ENCODE measurements at places on chromosomes 5 and 9.

GRCh38 chr9:90343991-90344390 is 298.6 kb downstream of the DIRAS2 start:
- no peak for DNase-seq

- DNase-seq, result no peak
These were observed 120.4 kb downstream of the ZNF608 start for GRCh38 chr5:124626053-124626452.

GRCh38 chr5:36730537-36731216 is 124.3 kb downstream of the SLC1A3 start:
- DNase-seq, result no peak

DNA sequence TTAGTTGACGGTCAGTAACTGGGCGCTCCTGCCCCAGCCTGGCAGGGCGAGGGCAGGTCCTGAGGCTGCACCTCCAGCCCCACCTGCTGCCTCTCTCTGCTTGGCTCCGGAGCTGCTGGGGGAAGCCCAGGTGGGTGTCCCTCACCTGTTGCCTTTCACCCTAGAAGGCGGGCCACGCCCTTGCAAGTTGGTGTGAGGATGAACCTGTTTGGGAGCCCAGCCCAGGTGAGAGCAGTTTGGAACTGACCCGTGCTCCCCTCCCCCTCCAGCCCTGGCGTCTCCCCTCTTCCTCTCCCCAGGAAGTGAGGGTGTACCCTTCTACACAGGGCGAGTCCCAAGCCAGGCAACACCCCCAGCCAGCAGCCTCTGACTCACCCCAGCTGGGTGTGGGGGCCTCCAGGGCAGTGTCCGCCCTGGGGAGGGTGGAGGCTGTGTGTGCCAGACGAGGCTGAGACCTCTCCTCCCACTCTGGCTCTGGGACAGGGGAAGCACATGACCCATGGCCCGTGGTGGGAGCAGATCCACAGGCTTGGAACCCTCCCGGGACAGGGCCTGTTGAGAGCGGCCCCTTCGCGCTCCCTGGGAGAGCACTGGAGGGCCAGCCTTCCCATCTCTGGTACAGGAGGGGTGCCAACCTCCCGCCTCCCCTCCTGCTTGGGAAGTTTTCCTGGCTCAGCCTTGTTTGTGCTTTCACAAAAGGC is 10.4 kb downstream of the LRRC8A start:
- peak; percentile 38 for DNase-seq

DNA sequence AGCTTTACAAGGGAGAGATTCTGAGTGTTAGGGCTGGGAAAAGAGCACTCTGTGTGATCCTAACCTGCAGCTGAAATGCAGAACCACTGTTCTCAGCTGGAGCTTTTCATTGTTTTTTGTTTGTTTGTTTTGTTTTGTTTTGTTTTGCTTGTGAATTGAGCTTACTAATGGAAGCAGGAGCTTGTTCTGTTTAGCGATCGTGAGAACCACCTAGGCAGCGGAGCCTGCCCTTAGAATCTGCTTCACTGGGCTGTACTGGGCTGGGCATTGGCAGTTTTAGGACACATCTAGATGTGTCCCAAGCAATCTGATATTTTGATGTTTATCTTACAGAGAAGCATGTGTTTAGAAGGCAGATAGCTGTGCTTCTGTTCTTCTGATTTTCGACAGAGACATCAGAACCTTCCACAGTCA is 14.3 kb downstream of the SYK start:
- DNase-seq, result no peak

- DNase-seq, result no peak
These were observed 51.4 kb upstream of the DAB2IP start for GRCh38 chr9:121599872-121600585.

GRCh38 chr9:135253305-135254004 is 166.0 kb downstream of the OLFM1 start:
- no peak for DNase-seq

DNA sequence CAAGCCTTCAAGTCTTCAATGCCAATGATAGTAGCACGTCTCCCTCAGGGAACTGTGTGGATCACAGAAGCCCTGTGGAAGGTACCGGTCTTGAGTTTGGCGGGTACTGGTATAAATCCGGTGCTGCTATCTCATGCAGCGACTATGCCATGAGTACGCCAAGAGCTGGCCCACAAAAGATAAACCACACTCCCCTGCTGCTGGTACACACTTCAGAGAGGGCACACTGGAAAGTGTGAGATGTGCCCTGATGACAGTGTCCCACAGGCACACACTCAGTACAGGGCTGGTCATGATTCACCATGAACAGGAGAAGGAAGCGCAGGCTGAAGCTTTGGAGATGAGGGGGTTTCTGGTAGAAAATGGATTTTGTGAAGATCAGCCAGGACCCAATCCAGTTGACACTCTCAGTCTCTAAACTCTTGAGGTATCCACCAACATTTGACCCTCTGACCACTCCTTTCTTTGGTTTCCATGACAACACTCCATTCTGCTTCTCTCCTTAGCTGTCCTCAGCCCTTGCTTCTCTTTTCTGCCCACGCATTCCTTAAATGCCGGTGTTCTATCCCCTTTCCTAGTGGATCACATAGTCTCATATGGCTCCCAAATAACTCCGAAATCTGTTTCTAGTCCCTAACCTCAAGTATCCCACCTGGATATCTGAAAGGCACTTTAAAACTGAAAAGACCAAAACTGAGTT is 5.1 kb downstream of the AMACR start:
- DNase-seq, result no peak

GRCh38 chr5:65203746-65204145 is 278.0 kb downstream of the ADAMTS6 start:
- DNase-seq, result no peak

- no peak for DNase-seq
These were observed 5.3 kb downstream of the SLC12A7 start for GRCh38 chr5:1106385-1107166.

DNA sequence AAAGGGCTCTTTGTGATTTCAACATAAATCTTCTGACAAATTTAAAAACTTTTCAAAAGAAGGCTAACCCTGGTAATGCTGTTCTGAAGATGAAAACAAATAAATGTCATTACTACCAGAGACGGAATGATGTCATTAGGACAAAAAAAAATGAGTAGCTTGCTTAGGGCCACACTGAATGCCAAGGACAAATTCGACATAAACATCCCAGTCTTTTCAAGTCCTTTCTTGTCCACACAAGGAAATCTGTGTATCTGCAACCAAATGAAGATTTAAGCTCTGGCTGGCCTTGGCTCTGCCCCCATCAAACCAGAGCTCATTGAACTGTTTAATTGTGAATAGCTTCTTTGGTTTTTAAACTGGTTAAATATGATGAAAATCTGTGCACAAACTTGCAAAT is 592.7 kb downstream of the TLE1 start:
- DNase-seq, result no peak

DNA sequence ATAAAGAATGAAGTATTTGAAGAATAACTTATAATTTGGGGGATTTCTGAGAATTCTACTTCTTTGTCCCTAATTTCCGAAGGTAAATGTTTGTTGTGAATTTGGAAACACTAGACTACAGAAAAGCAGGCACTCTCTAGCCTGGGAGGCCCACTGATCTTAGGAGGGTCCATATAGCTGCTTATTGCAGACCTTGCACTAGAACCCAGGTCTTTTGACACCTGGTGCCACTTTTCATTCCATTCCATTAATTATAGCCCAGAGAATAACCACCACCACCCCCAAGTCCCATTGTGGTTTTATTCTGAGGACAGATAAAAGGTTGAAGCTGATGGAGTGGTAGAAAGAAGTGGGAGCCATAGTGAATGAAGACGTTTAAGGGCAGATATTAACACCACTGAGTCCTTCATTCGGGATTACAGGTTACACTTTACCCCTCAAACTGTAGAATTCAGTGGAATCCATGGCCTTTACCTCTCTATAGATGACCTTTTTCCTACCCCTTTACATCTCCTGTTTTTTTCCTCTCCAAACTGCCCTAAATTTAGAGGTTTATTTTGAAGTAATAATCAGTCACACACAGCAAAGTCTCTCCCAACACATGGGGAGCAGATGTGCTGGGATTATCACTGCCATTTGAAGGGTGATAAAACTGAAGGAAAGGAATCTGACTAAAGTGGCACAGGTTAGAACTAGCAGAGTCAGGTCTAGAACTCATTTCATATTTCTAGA is 12.0 kb upstream of the PSMD5 start:
- no peak for DNase-seq

DNA sequence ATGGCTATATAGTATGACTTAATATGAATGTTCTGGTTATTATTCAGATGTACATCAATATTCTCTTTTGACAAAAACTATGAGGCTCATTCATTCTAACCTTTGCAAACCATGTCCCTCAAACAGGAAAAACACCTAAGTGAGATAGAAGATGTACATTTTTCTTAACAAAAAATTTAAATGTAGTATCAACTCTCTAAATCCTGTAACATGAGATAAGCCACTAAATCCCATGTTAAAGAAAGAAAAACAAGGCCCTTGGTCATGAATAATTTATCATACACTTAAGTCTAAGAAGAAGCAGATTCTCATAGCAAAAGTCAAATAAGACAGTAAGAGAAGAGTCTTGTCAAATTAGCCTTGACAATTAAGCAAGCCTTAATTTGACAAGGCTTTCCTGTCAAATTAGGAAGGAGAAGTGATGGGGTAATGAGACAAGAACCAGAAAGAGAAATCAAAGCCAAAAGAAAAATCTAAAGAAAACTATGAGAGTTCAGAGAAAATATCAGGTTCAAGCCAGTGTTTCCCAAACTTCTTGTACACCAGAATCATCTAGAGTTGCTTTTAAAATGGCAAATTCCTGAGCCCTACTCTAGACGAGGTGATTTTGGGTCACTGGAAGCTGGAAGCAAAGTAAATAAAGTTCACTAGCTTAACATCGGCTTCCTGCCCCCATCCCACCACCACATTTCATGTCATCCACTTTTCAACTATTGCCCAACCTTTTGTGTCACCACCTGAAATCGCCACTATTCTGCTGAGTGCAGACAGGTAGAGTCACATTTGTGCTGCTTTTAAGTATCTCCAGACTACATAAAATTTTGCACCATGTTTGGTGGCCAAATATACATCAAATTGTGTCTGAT is 76.5 kb downstream of the NR6A1 start:
- DNase-seq, result no peak

DNA sequence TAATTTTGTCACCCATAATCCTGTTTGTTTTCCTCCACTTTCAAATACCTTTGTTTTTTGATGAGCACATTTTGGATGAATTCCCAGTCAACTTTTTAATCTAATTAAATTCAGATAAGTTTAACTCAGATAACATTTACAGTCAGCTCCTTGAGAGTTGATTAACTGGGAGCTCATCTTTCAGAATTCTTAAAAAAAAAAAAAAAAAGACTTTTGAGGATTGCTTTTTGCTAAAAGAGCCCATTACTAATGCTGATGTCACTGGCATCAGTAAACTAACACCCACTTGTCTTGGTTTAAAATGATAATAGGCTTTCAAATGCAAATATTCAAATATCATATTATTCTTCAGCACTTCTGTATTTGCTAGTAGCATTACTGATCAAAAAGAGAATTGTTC is 47.1 kb upstream of the NFIB start:
- no peak for DNase-seq

DNA sequence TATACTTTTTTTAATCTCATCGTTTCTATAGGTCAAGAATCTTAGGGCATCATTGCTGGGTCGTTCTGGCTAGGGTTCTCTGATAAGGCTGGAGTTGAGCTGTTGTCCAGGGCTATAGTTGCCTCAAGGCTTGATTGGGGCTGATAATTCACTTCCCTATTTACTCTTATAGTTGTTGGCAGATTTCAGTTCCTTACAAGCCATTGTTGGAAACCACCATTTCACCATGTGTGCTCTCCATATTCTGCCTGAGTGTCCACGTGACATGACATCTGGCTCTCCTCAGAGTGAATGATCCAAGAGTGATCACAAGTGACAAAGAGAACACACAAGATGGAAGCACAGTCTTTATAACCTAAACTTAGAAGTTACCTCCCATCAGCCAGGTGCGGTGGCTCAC is 852.2 kb downstream of the EFNA5 start:
- DNase-seq, result no peak

GRCh38 chr5:80686757-80687156 is 32.0 kb upstream of the DHFR start:
- DNase-seq, result no peak

DNA sequence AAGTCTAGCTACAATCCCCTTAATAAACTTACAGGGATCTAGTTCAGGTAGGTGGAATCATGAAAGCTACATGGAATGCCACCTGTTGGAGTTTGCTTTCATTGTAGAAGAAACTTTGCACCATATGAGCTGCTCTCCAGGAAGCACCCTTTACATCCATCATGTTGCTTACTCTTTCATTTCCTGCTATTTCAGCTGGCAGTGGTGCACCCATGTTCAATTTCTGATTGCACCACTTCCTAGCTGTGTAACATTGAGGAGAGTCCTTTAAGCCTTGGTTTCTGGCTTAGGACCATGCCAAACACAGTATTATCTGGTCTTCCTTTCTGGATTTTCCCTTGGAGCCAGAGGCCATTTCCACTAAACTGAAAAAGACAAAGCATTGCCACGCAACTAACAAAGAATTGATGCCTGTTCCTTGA is 123.3 kb upstream of the SLC12A2 start:
- DNase-seq, result no peak

DNA sequence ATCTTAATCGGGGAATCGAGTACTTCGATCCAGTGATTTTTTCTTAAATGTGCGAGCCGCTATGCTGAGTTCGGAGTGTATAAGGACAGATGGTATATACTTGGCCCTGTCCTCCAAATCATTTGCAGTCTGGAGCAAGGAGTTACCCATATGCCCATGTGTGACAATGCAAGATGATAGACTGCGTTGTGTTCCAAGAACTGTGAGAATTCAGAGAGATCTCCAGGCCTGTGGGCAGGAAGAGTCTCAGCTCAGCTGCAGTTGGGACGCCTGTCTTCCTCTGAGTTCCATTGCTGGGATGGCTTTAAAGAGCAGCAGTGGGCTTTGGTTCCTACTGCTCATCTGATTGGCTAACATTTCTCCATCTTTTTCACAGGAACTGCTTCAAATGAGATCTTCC is 106.6 kb downstream of the ADAMTS16 start:
- no peak for DNase-seq

- DNase-seq, result no peak
These were observed 37.1 kb upstream of the SH3TC2 start for GRCh38 chr5:149099920-149100319.

GRCh38 chr5:177496070-177496726 is 1.2 kb downstream of the PDLIM7 start:
- no peak for DNase-seq

DNA sequence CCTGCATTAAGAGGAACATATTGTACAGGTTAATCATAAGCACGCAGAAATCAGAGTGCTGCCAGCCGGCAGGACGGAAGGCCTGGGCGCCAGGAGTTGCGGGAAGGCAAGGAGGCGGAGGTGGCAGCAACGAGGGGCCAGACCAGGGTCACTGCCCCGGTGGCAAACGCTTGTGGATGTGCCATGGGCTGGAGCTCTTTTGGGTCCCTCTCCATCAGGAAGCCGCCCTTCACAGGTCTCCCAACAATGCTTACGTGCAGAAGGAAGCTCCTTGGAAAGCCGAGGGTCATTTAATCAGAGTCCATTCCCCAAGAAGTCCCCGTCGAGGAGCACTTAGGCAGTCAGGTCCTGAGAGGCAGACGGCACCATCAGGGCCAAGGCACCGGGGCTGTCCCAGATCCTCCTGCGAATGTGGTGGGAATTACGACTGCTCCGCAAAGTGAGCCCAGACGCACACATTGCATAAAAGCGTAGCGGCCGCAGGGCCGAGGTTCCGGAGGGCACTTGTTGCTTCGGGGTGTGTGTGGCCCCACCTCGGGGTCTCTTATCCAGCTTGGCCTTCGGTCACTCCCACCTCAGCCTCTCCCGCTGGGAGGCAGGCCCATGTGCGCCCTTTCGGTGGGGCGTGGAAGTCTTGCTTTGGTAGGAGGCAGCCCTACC is 20.5 kb downstream of the MRPL36 start:
- DNase-seq, result no peak

Measured in stimulated activated naive CD8-positive, alpha-beta T cell treated with anti-CD3 and anti-CD28 coated beads, Interleukin-15, Interleukin-2, amounts not matched to agents 100 U/mL and 50 U/mL, for 24 hours (primary cell).